Smooth muscle cell of the brain vasculature (primary cell): ENCODE measurements at places on chromosomes 7 and 10.

DNA sequence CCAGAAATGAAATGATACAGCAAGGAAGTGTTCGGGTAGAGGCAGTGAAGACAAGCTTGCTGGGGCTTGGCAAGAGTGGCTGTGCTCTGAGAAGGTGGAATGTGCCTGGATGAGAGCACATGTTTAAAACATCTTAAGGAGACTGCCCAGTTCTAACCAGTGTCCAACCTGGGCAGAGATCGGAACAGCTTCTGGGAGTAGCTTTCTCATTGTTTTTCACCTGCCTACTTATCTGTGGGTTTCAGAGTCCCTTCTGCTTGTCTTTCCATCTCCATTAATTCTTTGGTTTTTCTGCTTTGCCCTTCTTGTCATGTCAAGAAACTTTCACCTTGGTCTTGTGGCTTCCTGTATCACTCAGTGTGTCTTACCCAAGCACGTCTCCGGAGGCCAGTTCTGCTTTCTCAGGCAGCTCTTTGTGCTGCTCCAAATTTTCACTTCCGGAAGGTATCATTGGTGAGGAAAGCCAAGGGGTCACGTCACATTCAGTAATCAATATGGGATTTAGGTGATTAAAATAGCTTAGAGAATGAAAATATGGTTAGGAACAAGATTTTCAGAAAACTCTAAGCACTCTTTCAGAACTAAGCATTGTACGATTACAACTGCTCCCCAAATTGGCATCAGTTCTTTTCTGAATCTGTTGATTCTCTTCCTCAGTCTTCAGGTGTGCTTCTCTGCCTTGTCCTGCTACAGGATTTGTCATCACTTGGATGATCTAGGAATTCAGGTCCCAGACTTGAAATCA is 5.5 kb upstream of the LAMB4 start:
- no peak for DNase-seq

- DNase-seq, result no peak
Observed at GRCh38 chr10:35453855-35454532, 117.7 kb downstream of the CCNY start.

- no peak for DNase-seq
Observed at GRCh38 chr10:94042001-94042833, 48.5 kb downstream of the PLCE1 start.

DNA sequence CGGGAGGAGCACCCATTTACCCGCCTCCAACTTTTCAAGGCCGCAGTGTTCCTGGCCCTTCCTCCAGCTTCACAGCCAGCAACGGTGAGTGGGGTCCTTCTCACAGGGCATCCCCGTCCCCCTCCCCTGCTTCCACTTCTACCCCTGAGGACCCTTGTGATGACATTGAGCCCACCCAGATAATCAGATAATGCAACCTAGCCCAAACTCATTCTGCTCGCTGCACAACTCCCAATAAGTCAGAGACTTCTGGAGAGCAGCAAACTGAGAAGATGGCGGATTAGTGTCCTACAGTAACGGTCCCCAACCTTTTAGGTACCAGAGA is 74.5 kb downstream of the OAT start:
- no peak for DNase-seq

- DNase-seq, result no peak
Observed at GRCh38 chr10:57262892-57263291, 901.8 kb upstream of the ZWINT start.
